ENCODE measurements at places on chromosomes 7 and 10. TPM values are rescaled to one million over a fixed set of nuclear protein-coding genes. Genes with fewer than 3 reads are reported as not detected.

DNA sequence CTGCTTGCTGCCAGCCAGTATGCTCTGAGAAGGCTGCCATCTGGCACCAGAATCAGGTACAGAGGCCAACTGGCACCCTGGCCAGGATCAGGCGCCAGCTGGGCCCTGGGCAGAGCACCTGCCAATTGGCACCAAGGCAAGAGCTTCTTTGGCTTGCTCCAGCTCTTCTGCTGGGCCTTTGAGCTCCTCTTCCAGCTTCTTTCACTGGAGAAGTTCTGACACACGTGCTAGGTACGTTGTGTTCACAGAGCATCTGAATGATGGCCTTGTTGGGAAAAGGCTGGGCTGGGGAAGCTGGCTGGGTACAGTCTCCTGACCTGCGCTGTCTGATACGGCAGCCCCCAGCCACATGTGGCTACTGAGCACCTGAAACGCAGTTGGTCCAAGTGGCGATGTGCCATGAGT is 31.7 kb upstream of the OPALIN start:
- peak; percentile 93 for DNase-seq

- DNase-seq = no peak
These were observed 22.0 kb downstream of the CCDC126 start for GRCh38 chr7:23619141-23619540.

GRCh38 chr10:17348501-17349349 is 105.7 kb downstream of the ST8SIA6 start:
- peak; percentile 57 for DNase-seq

GRCh38 chr10:110013630-110014293 is 6.0 kb downstream of the ADD3 start:
- no peak for DNase-seq

DNA sequence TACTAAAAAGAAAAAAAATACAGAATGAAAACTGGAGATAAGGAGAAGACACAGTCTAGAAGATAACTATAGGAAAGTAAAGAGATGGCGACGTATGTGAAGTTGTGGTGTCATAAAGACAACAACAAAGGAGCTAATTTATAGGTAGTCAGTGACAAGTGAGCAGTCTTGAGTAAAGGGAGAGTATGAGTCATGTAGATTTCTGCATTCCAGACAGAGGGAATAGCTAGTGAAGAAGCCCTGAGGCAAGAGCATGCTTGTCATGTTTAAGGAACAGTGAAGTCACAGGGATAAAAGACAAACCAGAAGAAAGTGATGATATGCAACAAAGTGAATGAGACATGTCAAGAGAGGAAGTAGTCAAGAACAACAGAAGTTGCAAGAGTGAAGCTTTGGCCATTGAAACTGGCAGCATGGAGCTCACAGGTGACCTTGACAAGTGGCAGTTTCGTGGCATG is 2.3 kb upstream of the MIOS start:
- DNase-seq = no peak

GRCh38 chr10:28922861-28923260 is 245.5 kb downstream of the BAMBI start:
- DNase-seq = no peak

- no peak for DNase-seq
These were observed 28.6 kb downstream of the VCL start for GRCh38 chr10:74026428-74027015.

GRCh38 chr10:114337510-114338462 is 66.5 kb downstream of the AFAP1L2 start:
- DNase-seq = no peak

DNA sequence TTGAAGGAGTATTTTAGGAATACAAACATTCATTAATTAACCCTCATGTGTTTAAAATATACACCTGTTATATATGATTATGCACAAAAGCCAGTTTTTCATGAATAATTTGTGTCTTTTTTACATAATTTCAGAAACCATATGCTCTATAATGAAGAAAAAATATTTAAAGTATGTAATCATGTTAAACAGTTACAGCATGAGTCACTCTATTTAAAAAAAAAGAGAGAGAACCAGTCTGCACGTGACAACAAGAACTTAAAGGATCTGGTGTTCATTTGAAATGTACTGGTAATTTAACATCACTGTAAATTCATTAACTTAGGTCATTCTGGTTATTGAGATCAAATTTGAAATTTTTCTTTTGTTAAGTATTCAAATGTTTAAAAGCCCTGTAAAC is 228.5 kb downstream of the CACNB2 start:
- no peak for DNase-seq

GRCh38 chr10:46546591-46547540 is 9.6 kb downstream of the GPRIN2 start:
- DNase-seq = peak; percentile 51

GRCh38 chr7:50068850-50069551 is 24.0 kb downstream of the ZPBP start:
- no peak for DNase-seq

DNA sequence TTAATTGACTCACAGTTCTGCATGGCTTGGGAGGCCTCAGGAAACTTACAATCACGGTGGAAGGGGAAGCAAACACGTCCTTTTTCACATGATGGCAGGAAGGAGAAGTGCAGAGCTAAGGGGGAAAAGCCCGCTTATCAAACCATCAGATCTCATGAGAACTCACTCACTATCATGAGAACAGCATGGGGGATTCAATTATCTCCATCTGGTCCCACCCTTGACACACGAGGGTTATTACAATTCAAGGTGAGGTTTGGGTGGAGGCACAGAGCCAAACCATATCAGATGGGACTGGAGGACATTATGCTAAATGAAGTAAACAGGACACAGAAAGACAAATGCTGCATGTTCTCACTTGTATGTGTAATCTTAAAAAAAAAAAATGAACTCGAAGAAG is 141.4 kb upstream of the HABP2 start:
- no peak for DNase-seq

DNA sequence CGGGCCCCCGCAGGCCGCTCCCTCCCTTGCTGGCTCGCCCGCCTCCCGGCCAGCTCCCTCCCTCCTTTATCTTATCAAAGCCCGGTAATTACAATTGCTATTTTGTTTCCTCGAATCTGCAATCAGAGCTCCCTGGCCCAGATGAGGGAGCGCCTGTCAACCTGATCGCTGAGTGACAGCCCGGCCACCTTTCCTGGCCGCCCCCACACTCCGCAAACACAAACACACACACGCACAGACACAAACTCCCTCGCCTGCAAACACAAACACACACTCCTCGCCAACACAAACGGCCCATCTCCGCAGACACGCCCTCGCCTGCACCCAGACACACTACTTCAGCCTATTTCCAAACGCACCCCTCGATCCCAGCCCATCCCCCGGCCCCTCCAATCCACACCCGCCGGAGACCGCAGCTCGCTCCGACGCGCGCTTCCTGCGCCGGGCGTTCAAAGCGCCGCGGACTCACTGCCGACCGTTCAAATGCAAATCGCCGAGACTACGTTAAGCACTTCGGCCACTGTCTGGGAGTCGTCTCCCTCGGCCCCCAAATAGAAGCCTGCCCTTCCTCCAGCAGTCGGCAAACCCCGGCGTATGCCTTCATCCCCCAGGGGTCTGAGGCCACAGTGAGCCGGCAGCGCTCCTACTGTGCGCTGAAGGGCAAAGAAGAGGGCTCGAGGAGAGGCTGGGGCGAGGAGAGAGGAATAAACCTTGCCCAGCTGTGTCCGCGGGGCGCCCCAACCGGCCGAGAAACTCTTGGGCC is 3.0 kb upstream of the FGF8 start:
- no peak for DNase-seq

- DNase-seq = no peak
These were observed 37.8 kb downstream of the AOAH start for GRCh38 chr7:36686499-36686898.

DNA sequence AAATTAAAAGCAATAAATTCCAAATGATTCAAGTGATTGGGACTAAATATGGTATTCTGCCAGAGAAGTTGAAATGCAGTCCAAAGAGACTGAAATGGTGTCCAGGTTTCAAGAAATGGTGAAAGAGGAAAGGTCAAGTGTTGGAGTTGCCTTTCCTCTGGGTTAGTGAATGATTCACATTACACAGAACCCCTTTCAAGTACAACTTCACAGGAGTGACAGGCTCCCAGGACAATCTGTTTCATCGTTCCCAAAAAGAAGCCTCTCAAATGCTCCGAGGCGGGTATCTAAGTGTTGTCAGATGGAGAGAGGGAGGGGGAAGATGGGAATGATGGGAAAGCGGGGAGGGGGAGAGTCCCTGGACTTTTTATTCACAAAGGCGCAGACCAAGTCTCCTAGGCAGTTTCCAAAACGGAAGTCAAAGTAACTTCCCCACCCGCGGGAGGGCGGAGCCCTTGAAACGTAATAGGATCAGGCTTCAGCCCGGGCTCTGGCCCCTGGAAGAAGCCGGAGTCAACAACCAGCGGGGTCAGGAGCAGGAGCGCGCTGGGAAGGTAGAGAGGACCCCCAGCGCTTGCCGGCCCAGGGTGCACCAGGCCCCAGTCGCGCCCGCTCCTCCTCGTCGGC is 754 bp downstream of the SLC25A13 start:
- DNase-seq = peak; percentile 89

DNA sequence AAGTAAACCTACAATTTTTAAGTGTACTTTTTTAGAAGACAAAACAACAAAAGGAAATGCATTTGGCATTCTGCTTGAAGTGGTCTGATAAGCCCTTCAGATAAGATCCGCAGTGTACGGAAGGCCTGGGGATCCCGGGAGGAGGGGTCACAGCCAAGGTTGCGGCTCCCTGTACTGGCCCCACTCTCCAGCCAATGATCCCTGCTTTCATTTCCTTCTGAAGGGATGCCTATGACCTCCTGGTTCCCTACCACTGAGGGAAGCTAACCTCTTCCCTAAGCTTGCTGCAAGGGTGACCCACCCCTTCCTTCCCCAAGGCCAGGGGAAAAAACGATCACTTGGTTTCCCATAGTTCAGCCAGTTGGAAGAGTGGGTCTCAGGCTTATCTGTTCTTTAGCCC is 5.3 kb downstream of the DENND2A start:
- no peak for DNase-seq

DNA sequence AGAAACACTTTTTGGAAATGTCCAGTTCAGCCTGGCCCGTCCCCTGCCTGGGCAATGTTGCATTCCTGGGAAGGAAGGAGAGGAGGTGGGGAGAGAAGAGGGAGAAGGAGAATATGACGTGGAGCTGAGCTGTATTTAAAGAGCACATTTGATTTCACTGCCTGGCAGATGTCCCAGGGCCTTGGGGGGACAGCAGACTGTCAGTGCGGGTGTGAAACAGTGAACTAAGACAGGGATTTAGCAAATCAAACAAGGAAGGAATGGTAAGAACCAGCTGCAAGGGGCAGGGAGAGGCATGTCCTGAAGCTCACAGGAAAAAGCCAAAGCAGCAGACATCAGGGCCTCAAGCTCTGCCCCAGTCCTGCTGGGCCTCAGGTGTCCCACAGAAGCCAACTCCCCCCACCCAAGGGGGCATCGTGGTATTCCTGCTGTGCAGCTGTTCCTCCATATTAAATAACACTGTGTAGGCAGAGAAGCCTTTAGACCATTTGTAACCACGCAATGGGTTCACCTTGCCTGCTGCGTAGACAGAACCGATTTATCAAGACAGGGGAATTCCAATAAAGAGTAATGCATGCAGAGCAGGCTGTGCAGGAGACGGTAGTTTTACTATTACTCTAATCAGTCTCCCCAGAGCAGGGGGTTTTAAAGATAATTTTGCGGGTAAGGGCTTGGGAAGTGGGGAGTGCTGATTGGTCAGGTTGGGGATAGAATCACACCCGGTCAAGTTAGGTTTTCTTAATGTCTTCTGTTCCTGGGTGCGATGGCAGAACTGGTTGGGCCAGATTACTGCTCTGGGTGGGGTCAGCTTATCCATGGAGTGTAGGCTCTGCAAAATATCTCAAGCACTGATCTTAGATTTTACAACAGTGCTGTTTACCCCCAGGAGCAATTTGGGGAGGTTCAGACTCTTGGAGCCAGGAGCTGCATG is 18.3 kb downstream of the LEP start:
- no peak for DNase-seq

- DNase-seq = no peak
These were observed 287.3 kb downstream of the INHBA start for GRCh38 chr7:41415471-41416207.

- DNase-seq = no peak
These were observed 16.4 kb downstream of the SEPHS1 start for GRCh38 chr10:13331646-13332045.

GRCh38 chr10:34061841-34062240 is 727.4 kb upstream of the NRP1 start:
- DNase-seq = no peak

- no peak for DNase-seq
These were observed 112.5 kb upstream of the GJD4 start for GRCh38 chr10:35492386-35493195.

GRCh38 chr7:66974986-66975590 is 20.3 kb downstream of the SBDS start:
- DNase-seq = no peak

GRCh38 chr10:121323443-121323842 is 274.8 kb downstream of the FGFR2 start:
- no peak for DNase-seq

The DYDC2 gene
- not detected for total RNA-seq

The BPGM gene
- 12.3 TPM for total RNA-seq

The OR9A2 gene
- not detected for total RNA-seq

The MYOZ1 gene
- 1,915 TPM for total RNA-seq

The FEZF1 gene
- not detected for total RNA-seq

The SLC35B4 gene
- 6.8 TPM for total RNA-seq

The FAM13C gene
- total RNA-seq = 1.0 TPM

The ASZ1 gene
- total RNA-seq = not detected

The STRIP2 gene
- 58.5 TPM for total RNA-seq
